ENCODE measurements at places on chromosomes 13 and 19.

DNA sequence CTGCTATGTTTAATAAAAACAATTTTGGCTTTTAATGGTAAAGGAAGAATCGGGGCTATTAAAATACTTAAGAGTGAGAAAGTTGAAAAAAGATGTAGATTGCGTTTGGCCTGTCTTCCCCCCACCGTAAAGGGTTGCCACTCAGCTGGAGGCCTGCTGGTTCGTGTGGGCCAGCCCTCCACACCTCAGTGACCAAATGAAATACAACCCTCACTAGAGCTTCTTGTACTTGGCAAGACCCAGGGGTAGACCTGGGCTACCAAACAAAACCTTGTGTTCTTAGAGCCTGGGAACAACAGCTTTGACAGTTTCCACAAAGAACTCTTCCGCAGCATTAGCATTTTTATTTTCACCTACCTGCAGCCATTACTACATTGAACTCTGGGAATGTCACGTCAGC lies 152.8 kb upstream of the PABPC3 start:
- no peak for DNase-seq

DNA sequence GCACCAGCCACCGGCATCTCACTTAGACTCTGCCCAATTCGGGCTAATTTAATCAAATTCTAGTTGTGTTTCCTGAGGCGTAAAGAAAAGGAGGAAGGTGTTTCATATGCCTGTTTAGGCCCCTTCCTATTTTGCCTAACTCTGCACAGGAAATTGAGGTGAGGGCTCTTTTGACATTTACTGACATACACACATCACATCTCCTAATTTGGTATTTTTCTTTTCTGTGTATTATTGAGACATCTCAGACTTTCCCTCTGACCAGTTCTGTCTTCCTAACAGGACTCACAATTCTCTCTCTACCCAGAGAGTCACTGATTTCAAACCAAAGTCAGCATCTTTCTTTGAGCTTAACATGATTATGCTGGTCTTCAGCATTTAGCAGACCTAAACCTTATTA lies 7.9 kb downstream of the CEACAM3 start:
- DNase-seq = no peak

GRCh38 chr13:37481011-37481884 lies 117.3 kb downstream of the POSTN start:
- DNase-seq = no peak

DNA sequence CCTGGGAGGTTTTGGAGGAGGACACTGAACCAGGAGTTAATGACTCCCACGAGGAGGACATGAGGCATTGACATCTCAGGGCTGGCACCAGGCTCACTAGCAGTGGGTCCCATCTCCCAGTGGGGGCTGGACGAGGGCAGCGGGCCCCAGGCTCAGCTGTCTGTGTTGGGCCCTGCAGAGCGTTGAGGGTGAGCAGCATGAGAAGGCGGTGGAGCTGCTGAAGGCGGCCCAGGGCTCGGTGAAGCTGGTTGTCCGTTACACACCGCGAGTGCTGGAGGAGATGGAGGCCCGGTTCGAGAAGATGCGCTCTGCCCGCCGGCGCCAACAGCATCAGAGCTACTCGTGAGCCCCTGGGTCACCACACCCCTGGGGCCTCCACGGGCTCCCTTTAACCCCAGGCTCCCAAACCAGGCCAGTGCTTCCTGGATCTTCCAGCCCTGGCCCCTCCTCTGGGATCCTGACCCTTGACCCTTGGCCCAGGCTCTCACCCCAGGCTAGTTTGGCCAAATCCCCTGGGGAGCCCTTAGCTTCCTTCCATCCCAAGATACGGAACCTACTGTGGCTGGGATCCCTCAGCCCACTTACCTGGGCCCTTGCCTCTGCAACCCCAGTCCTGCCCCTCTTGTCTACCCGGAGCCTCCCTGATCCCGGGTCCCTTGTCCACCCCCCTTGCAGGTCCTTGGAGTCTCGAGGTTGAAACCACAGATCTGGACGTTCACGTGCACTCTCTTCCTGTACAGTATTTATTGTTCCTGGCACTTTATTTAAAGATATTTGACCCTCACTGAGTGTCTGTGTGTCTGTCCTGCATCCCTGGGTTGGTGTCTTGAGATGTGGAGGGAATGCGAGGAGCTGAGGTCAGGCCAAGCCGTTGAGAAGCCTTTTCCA lies 1.0 kb downstream of the C19orf73 start:
- no peak for DNase-seq

GRCh38 chr13:44698066-44698465 lies 121.9 kb upstream of the TSC22D1 start:
- no peak for DNase-seq
